Nephron progenitor cell (in vitro differentiated cells): ENCODE measurements at places on chromosomes 7 and 10.
A peak's percentile ranks its signal among the peaks of the same experiment; 100 is the strongest.

DNA sequence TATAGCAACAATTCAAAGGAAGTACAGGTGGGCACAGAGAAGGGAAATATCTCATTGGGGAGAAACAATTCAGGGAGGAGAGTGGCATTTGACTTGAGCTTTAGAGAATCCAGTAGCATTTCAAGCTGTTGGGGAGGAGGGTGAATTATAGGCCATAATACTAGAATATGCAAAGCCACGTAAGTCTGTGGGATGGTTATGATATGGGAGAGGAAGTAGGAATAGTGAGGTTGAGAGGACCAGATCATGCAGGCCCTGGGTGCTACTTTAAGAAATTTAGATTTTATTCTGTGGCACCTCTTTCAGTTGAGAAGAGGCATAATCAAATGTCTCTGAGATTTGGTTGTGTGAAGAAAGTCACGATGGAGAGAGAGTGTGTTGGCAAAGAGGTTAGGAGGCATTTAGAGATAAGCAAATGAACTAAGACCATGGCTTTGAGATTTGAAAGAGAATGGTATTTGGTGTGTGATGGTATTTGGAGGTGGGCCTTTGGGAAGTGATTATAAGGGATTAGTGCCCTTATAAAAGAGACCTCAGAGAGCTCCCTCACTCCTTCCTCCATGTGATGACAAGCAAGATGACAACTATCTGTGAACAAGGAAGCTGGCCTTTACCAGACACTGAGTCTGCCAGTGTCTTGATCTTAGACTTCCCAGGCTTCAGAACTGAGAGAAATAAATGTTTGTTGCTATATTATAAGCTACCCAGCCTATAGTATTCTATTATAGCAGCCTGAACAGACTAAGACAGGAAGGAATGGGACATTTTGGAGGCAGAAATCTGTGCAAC, 15.1 kb downstream of the ADD3 start:
- H3K27me3 ChIP-seq: peaks cover 3% of the 10 kb centered on the region
- peaks cover 12% of the 10 kb centered on the region for H3K4me1 ChIP-seq
- H3K36me3 ChIP-seq: peaks cover 7% of the 10 kb centered on the region
- DNase-seq: no peak
- H3K27ac ChIP-seq: peak overlapping the region; percentile 9

DNA sequence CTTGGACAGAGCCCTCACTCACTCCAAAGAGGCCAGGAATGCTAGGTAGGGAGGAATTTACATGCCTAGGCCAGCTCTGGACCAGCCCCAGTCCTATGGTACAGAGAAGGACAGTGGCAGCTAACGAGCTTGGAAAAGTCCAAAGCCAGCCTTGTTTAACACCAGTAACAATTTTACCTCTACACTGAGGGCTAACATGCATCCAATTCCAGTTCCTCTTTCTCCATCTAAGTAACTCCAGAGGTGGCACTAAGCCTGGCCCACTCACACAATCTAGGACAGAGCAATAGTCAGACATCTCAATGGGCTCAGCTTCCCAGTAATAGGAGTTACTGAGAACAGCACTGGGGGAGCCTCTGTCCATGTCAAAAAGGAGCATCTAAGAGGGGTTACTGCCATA, 5.7 kb upstream of the LCOR start:
- DNase-seq: no peak
- H3K4me1 ChIP-seq: peaks cover 10% of the 10 kb centered on the region
- H3K27me3 ChIP-seq: peaks cover 7% of the 10 kb centered on the region
- H3K36me3 ChIP-seq: no peaks in the 10 kb centered on the region

GRCh38 chr7:7944619-7945282, 23.8 kb upstream of the GLCCI1 start:
- H3K36me3 ChIP-seq: no peaks in the 10 kb centered on the region
- no peak overlapping the region for H3K4me3 ChIP-seq
- H3K27me3 ChIP-seq: no peaks in the 10 kb centered on the region
- peaks cover 10% of the 10 kb centered on the region for H3K4me1 ChIP-seq
- no peak for DNase-seq

- H3K4me3 ChIP-seq: no peak overlapping the region
- no peaks in the 10 kb centered on the region for H3K36me3 ChIP-seq
- DNase-seq: no peak
Measured at GRCh38 chr7:75842836-75843446, 29.3 kb upstream of the CCL24 start.

DNA sequence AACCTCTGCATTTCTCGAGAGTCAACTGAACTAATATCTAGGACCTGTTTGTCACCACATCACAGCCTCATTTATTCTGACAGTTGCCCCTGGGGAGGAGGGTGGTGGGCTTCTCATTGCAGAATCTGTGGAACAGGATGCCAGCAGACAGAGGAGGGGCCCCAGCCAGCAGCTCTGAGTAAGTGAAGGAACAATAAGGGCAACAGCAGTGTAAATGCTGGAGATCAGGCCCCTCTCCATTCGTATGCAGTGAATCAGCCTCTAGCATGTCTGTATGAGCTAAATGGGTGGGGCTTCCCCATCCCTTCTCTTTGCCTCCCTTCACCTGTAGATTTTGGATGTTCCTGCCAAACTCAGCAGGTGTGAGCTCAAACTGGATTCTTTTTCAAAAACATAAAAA, 7.7 kb upstream of the CPVL start:
- DNase-seq: no peak
- no peak overlapping the region for H3K27ac ChIP-seq
- H3K4me3 ChIP-seq: no peak overlapping the region
- peaks cover 35% of the 10 kb centered on the region for H3K36me3 ChIP-seq
- no peaks in the 10 kb centered on the region for H3K27me3 ChIP-seq

GRCh38 chr10:81995254-81995653, 120.3 kb downstream of the NRG3 start:
- H3K36me3 ChIP-seq: no peaks in the 10 kb centered on the region
- peaks cover 3% of the 10 kb centered on the region for H3K27me3 ChIP-seq

DNA sequence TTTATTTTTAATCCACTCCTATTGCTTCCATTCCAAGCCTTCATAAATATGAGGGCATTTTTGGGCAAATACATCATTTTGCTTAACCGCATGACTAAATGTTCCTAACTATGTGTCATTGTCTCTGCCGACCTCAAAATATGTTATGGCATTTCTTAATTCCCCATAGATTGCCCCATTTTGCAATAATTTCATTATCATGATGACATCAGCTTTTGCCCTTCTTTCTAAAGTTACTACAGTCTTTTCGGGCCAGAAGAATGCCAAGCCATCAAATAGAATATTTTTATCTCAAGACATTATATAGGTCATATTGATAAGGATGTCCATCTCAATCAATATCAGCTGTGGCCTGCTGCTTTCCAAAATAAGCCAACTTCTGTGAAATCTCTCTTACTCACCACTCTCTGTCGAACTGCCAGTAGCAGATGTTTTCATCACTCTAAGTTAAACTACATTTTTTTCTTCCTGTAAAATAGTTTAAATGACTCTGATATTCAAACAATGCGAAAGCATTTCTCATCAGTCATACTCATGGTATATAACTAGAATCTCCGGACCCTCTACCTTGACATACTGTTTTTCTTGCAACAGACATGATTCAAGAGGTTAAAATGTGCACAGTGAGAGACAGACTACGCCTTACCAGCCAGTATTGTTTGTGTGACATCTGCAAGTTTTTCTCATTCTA, 1254.6 kb upstream of the CELF2 start:
- H3K27me3 ChIP-seq: no peaks in the 10 kb centered on the region
- H3K4me3 ChIP-seq: no peak overlapping the region
- H3K4me1 ChIP-seq: no peaks in the 10 kb centered on the region
- no peak overlapping the region for H3K27ac ChIP-seq
- no peaks in the 10 kb centered on the region for H3K36me3 ChIP-seq
- no peak for DNase-seq

DNA sequence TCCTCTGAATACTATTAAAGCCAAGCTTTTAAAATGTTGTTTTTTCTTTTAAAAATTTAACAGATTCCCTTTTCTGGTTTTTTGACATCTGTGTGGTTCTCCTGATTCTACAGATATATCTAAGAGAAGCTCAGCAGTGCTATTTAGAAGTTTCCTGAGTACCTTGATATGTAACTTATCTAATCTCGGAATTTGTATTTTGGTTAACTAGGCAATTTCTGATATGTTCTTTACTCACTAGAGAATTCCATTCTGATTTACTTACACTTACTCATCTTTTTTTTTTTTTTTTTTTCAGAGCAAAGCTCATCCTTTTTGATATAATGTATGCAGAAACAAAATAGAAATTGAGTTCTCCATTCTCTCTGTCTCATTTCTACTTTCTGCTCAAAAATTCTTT, 63.8 kb downstream of the PALS2 start:
- no peaks in the 10 kb centered on the region for H3K27me3 ChIP-seq
- no peak for DNase-seq
- H3K4me3 ChIP-seq: no peak overlapping the region
- H3K4me1 ChIP-seq: no peaks in the 10 kb centered on the region
- no peak overlapping the region for H3K27ac ChIP-seq

DNA sequence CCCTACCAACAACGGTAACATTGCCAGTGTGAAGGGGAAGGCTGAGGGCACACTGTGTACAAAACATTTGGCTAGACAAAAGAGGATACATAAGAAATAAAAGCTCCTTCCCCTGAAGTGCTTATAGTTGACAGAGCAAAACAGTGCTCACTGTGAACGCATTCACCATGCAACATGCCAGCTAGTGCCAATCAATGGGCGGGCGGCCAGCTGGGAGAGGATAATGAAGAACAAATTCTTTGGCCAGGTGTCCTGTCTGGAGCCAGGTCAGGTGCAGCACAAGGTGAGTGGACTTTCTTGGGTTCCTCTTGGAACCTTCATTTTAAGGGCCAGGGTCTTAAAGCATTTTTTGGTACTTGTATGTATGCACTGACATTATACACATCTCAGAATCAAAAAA, 106.1 kb downstream of the ICA1 start:
- peaks cover 14% of the 10 kb centered on the region for H3K4me1 ChIP-seq
- no peak overlapping the region for H3K4me3 ChIP-seq
- DNase-seq: no peak
- peaks cover 10% of the 10 kb centered on the region for H3K27me3 ChIP-seq

DNA sequence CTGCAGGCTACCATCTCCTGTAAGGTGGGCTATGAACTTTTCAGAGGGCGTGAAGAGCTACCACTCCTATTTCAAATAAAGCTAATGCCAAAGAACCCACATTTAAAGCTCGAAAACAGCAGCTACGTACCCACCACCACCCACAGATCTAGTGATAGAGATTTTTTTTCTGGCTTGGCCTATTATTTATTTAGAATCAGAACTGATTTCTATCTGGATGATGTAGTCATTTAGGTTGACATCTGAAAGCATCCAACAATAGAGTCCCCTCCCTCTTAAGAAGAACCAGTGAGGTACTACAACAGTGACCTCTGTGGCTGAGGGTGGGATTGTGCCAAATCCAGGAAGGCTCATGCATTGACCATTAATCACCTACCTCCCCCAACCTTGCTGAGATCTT, 113.8 kb upstream of the ADO start:
- DNase-seq: peak; percentile 11
- no peak overlapping the region for H3K27ac ChIP-seq
- H3K4me1 ChIP-seq: peaks cover 43% of the 10 kb centered on the region

- DNase-seq: no peak
- peaks cover 20% of the 10 kb centered on the region for H3K27me3 ChIP-seq
- no peak overlapping the region for H3K4me3 ChIP-seq
- peaks cover 34% of the 10 kb centered on the region for H3K4me1 ChIP-seq
- H3K36me3 ChIP-seq: no peaks in the 10 kb centered on the region
Measured at GRCh38 chr7:958221-959200, 4.0 kb upstream of the ADAP1 start.

DNA sequence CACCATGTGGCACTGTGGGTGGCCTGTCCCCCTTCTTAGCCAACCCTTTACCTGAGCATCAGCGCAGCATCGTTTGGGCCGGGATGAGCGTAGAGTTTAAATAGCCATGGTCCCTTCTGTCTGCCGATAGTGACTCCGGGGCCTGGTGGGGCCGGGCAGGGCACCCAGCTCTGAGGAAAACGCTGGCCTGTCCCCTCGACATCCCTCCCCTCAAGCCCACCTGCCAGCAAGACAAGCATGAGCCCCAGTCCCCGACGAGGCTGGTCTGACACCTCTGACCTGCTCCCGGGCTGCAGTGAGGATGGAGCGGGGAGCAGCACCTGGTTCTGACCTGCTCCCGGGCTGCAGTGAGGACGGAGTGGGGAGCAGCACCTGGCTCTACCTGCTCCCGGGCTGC, 31.1 kb upstream of the CNPY1 start:
- DNase-seq: no peak
- peaks cover 15% of the 10 kb centered on the region for H3K27me3 ChIP-seq
- no peak overlapping the region for H3K27ac ChIP-seq
- H3K4me1 ChIP-seq: no peaks in the 10 kb centered on the region
- no peak overlapping the region for H3K4me3 ChIP-seq

DNA sequence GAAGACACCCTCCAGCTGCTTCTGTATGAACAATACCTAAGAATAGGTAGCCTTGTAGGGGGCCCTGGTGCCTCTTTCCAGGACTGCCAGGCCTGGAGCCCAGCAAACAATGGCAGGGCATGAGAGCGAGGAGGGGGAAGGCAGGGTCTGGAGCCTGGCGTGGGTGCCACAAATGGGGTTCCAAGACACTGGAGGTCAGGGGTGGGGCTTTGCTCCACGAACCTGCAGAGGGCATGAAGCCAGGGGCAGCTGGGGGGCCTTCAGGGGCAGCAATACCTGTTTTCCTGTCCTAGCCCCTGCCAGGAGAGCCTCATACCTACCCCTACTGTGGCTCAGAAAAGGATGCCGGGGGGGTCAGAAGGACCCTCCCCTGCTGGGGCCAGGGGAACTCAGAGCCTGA, 61.6 kb downstream of the SLC29A4 start:
- no peak overlapping the region for H3K27ac ChIP-seq
- H3K36me3 ChIP-seq: peaks cover 74% of the 10 kb centered on the region
- DNase-seq: no peak

DNA sequence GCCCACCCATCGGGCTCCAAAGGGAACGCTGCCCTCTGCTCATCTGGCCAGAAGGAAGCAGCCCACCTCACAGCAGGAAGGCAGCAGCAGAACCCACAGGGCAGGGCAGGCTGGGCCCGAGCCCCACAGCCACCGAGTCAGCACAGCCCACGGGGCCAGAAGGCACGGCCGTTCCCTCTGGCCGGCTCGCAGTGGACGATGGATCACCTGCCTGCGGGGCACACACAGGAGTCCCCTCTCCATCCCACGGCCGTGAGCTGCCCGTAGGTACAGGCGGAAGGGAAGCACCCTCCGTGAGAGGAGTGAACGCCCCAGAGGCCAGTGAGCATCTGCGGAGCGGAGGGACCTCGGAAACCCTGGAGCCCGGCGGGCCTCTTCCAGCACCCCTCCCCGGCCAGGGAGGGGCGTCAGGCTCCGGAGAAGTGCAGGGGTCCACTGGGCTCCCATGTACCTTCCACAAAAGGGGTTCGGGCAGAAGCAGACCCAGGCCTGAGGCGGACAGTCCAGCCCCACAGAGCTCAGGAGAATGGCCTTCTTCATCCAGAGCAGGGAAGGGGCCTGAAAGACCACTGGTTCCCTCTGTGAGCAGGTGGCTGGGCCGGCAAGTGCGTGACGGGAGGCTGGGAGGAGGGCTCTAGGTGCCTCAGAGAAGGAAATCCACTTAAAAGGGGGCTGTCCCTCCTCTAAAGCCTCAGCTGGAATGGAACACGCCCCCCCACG, 11.7 kb downstream of the NUDT1 start:
- DNase-seq: no peak
- H3K36me3 ChIP-seq: peaks cover 4% of the 10 kb centered on the region
- no peak overlapping the region for H3K4me3 ChIP-seq
- H3K27ac ChIP-seq: no peak overlapping the region

GRCh38 chr7:94630855-94631254, 25.1 kb downstream of the SGCE start:
- peaks cover 41% of the 10 kb centered on the region for H3K4me1 ChIP-seq
- H3K36me3 ChIP-seq: no peaks in the 10 kb centered on the region
- DNase-seq: no peak
- no peak overlapping the region for H3K4me3 ChIP-seq
- H3K27me3 ChIP-seq: no peaks in the 10 kb centered on the region
- no peak overlapping the region for H3K27ac ChIP-seq

- no peak overlapping the region for H3K27ac ChIP-seq
- peaks cover 5% of the 10 kb centered on the region for H3K4me1 ChIP-seq
- no peak for DNase-seq
- no peaks in the 10 kb centered on the region for H3K36me3 ChIP-seq
Measured at GRCh38 chr7:23767514-23767913, 57.5 kb downstream of the STK31 start.
